ENCODE measurements at places on chromosomes 1 and 21. TPM values are rescaled to one million over a fixed set of nuclear protein-coding genes. Genes with fewer than 3 reads are reported as not detected.

GRCh38 chr1:11720525-11720924 lies 15.4 kb upstream of the AGTRAP start:
- peak; percentile 59 for DNase-seq

- no peak for DNase-seq
Measured at GRCh38 chr1:110672001-110672752, 2.6 kb downstream of the KCNA3 start.

DNA sequence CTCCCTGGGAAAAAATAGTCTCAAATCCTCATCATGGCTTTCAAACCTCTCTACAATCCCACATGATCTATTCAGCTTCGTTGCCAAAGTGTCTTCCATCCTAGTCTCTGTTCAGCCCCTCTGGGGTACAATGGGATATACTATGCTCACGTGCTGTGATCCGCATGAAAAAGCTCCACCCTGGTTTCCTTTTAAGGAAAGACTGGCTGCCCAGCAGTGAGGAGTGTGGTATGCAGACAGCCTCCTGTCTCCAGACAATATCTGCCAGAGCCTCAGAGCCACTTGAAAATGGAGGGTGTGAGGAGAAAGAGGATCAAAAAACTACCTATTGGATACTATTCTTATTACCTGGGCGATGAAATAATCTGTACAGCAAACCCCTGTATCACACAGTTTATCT lies 194.5 kb downstream of the LHX8 start:
- DNase-seq, result no peak

The CFAP410 gene
- total RNA-seq, result 18.9 TPM

The NR1I3 gene
- not detected for total RNA-seq

The FALEC gene
- not detected for total RNA-seq
